ENCODE measurements at places on chromosomes 3 and 15.

DNA sequence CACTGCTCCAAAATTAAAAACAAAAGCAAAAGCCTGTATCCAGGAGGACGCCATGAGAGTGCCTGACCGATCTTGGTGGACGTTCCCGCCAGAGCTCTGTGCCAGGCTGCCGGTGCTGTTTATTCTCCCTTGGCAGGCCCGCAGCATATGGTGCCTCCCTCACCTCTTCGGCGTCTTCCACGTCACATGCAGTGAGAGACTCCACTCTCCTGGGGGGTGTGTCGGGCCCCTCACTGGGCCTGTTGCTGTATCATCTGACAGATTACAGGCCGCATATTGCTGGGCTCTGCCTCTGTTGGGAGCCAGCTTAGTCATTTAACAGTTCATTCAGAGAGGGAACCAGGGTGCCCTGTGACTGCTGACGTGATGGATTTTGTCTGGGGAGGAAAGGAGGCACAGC is 86.4 kb upstream of the ARRDC4 start:
- no peak for DNase-seq

DNA sequence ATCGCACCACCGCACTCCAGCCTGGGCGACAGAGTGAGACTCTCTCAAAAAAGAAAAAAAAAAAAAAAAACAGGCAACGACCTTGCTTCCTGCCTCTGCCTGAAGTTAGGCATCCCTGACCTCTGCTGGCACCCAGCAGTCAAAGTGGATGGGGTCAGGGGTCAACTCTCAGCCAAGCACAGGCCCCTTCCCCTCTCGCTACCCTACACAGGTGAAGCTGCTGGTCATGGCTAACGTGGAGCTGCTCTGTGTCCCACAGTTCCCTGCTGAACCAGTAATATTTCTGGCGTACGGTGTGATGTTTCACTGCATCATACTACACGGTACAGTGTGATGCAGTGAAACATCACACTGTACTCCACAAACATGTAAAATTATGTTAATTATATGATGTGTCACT is 13.9 kb upstream of the FRG2C start:
- no peak for DNase-seq

DNA sequence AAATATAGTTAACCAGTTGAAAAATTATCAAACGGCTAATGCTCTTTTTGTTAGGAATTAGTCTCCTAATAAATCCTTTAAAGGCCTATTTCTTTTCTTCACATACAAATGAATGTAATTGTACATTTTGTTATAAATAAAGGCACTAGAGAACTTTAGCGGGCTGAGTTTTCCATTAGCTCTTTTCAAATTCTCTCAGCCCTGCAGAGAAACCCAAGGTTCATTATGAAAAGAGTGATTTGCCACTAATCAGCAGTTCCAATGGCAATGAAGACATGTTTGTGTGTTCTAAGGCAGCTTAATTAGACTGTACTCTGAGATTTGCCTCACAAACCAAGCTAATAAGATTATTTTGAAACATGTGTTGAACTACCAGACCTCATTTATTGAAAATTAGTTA is 64.6 kb upstream of the P2RY1 start:
- DNase-seq: no peak

- no peak for DNase-seq
These were observed 90.7 kb downstream of the IGF2BP2 start for GRCh38 chr3:185733980-185734724.

- no peak for DNase-seq
These were observed 34.2 kb downstream of the LIPC start for GRCh38 chr15:58465866-58466517.
